NCI-H460 (cell line): ENCODE measurements at places on chromosomes 12 and 14. TPM values are rescaled to one million over a fixed set of nuclear protein-coding genes. Genes with fewer than 3 reads are reported as not detected.

The AQP5 gene
- not detected in 2 replicates for total RNA-seq

The TRIAP1 gene
- 88.1 and 91.3 TPM in 2 replicates for total RNA-seq

The DPPA3 gene
- not detected in 2 replicates for total RNA-seq

The MANSC4 gene
- total RNA-seq = not detected in 2 replicates

The AQP2 gene
- not detected in 2 replicates for total RNA-seq

The HOXC9 gene
- total RNA-seq = 3.7 and 3.8 TPM in 2 replicates

The ZFHX2 gene
- 0.15 and 0.43 TPM in 2 replicates for total RNA-seq

The ALDH1L2 gene
- 37.4 and 54.1 TPM in 2 replicates for total RNA-seq

The ADSS1 gene
- 13.0 and 19.8 TPM in 2 replicates for total RNA-seq

The EGLN3 gene
- total RNA-seq = 11.1 and 14.3 TPM in 2 replicates

The RPGRIP1 gene
- 0.05 TPM in 1 of 2 replicates, not detected in the other for total RNA-seq

The CBLN3 gene
- total RNA-seq = 1.1 and 1.2 TPM in 2 replicates

The TAS2R7 gene
- total RNA-seq = not detected in 2 replicates

The PRKCH gene
- 2.3 and 2.5 TPM in 2 replicates for total RNA-seq

The ETNK1 gene
- 24.8 and 34.9 TPM in 2 replicates for total RNA-seq

The SIX1 gene
- 8.4 and 9.6 TPM in 2 replicates for total RNA-seq

The CMAS gene
- total RNA-seq = 30.3 and 40.1 TPM in 2 replicates

The RPS6KL1 gene
- total RNA-seq = 5.6 and 6.1 TPM in 2 replicates

The SLC38A4 gene
- total RNA-seq = 0.12 and 0.46 TPM in 2 replicates

The AMDHD1 gene
- 15.6 and 21.6 TPM in 2 replicates for total RNA-seq

The TRMT5 gene
- 17.8 and 24.6 TPM in 2 replicates for total RNA-seq

The DAO gene
- total RNA-seq = not detected in 2 replicates

The IGFBP6 gene
- total RNA-seq = 53.1 and 54.9 TPM in 2 replicates

The SCN8A gene
- 0.02 and 0.06 TPM in 2 replicates for total RNA-seq

The FOXG1 gene
- 0.02 TPM in 1 of 2 replicates, not detected in the other for total RNA-seq

The TAS2R30 gene
- 1.4 and 1.8 TPM in 2 replicates for total RNA-seq

The ANAPC5 gene
- total RNA-seq = 114 and 118 TPM in 2 replicates

The CLEC1B gene
- not detected in 2 replicates for total RNA-seq

The NTN4 gene
- total RNA-seq = 68.1 and 86.7 TPM in 2 replicates

The RERGL gene
- not detected in 2 replicates for total RNA-seq

The KRT85 gene
- not detected in 2 replicates for total RNA-seq

The CMKLR1 gene
- not detected in 2 replicates for total RNA-seq

The KRT1 gene
- total RNA-seq = not detected in 2 replicates

The SLC25A21 gene
- 1.7 and 2.0 TPM in 2 replicates for total RNA-seq

The OS9 gene
- 214 and 232 TPM in 2 replicates for total RNA-seq
